ENCODE measurements at places on chromosomes 6 and 20.
A peak's percentile ranks its signal among the peaks of the same experiment; 100 is the strongest.

GRCh38 chr6:21502682-21503081 lies 90.9 kb upstream of the SOX4 start:
- DNase-seq = no peak

DNA sequence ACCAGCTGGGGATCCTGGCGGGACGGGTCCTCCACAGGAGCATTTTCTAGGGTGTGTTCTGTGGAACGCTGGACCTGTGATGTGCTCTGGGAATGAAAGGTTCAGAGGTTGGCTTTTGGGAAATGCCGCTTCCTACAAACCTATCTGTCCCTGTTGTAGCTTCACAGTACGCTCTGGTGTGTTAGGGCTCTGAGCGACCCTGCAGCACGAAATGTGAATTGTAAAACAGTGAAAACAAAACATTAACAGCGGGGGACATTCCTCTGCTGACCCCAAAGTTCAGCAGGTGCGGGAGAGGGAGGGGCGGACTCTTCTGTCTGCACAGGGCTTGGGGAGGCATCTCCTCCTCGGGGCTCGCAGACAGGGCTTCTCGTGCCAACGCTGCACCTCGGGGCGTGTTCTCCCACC lies 155.9 kb downstream of the NRN1 start:
- no peak for DNase-seq

DNA sequence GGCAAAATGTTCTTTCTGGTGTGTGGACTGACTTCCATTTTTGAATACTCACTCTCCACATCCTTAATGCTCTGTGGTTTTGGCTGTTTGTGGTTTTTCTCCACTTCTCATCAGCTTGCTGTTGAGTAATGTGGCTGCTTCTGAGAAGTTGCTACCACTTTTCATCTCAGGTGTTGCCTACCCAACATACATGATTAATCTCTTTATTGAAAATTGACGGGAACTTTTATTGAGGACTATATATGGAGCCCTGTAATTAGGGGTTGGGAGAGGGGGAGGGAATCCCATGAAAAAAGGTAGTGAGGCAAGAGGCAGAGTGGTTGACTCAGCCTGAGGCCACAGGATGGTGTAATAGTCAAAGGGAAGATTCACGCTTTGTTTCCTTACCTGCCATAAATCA lies 17.6 kb downstream of the IL22RA2 start:
- no peak for DNase-seq

GRCh38 chr6:102204351-102204750 lies 810.8 kb downstream of the GRIK2 start:
- no peak for DNase-seq

DNA sequence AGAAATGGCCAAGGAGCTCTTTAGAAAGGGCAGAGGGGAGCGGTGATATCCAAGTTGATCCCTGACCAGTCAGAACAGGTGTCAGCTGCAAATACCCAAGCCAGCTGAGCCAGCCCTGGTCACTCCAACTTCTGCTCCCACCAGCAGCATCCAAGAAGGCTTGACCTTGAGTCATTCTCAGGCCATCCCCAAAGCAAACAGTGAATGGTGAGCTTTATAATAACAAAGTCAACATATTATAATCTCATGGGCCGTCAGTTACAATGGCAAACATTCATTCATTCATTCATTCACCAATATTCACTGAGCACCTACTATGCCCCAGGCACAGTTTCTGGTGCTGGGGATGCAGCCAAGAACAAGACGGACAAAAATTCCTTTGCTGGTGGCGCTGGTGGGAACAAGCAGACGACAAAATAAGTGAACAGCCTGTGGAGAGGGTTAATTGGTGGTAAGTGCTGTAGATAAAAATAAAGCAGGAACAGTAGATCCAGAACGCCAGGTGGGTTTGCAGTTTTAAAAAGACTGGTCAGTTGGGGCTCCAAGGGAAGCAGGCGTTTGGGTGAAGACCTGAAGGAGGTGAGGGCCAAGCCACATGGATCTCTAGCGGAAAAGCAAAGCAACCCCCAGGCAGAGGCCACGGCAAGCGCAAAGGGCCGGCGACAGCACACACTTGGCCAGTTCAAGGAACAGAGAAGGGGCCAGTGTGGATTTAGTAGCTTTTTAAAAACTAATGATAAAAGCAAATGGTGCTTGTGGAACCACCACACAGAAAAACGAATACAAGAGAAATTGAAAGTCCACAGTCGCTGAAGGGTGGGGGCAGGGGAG lies 131.8 kb upstream of the PTPN1 start:
- no peak for DNase-seq

GRCh38 chr6:131122516-131122915 lies 12.8 kb upstream of the AKAP7 start:
- no peak for DNase-seq

DNA sequence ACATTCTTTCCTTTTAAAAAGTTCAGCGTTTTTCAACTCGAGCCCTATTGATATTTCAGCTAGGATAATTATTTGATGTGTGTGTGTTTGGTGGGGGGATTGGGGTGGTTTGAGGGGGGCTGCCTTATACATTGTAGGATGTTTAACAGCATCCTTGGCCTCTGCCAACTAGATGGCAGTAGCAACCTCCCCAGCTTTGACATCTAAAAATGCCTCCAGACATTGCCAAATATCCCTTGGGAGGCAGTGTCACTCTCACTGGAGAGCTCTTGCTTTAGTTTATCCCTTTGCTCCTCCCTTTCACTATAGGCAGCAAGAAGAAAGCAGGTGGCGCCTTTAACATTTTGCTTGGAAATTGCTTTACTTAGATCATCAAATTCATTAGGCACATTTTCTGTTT lies 14.6 kb upstream of the TP53TG5 start:
- no peak for DNase-seq

- DNase-seq = no peak
These were observed 126.6 kb downstream of the CDC5L start for GRCh38 chr6:44514085-44514484.

DNA sequence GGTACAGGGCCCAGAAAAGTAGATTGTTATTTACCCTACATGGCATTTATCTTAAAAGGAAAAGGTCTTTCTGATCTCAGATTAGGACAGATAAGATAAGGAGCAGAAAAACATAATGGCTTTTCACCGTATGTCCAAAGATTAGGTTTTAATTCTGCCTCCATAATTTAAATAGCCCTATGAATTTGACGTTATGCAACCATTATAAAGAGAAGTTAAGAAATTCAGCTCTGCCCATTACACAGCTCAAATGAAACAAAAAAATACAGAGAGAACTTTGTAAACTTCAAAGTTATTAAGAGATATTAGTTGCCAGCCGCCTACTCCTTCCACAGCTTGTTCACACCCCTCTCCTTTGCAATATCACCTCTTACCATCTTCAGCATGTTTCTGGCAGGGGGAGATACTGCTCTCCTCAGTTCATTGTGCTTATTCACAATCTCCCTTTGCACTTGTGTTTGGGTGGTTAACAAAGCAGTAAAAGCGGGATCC lies 8.1 kb downstream of the CRISP3 start:
- no peak for DNase-seq

DNA sequence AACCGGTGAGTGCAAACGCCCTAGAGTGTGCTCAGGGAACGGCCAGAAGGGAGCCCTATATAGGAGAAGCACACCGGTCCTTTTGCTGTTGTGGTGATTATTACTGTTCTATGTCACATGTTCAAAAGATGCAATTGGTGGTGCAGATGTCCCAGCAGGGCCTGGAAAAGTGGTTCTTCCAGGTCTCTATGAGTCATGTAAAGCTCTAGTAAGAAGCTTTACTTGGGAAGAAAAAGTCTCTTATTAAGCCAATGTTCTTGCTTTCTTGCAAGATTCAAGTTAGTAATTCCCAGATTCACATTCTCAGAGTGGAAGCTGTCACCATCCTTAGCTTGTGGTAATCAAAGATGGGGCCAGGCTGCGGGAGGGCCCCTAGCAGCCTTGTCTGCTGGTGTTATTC lies 23.3 kb downstream of the EDN3 start:
- no peak for DNase-seq

GRCh38 chr20:56776345-56776744 lies 147.2 kb downstream of the TFAP2C start:
- DNase-seq = no peak

GRCh38 chr20:46809706-46810360 lies 84.8 kb upstream of the EYA2 start:
- DNase-seq = no peak

DNA sequence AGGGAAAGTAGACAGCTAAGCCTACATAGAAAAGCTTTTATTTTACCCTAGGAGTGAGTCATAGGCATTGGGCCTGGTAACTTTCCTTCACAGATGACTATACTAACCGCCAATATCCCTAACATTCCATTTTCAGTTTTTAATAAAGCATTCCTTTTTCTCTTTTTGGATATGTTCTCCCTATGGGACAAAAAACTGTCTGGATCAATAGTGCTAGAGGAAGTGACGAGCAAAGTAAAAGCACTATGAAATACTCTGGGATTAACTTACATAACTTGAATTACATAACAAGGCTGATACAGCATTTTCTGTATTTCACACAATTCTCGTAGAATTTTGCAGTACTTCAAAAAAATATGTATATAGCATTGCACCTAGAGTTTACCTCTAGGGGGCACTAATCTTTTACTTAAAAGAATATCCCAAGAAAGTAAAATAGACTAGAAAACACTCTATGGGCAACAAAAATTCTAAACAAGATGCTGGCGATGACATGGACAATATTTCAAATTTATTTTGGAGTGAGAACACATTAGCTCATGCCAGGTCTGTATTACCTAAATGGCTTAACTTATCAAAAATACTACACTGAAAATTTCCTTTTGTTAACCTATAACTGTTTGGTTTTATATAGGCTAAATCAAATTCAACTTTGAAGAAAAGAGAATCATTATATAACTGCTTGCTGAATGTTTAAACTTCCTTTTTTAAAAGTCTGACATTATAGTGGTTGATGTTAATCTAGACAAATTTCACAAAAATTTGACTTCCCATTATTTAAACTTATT lies 66.3 kb upstream of the DST start:
- DNase-seq = no peak

DNA sequence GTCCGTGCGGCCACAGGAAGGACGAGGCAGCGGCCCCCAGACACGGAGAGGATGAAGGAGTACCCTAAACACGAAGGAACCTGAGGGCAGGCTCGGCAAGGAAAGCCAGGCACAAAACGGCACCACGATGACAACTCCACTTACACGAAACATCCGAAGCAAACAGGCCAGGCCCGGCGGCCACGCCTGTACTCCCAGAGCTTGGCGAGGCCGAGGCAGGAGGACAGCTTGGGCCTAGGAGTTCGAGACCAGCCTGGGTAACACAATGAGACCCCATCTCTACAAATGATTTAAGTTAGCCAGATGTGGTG lies 13.4 kb downstream of the KCNQ2 start:
- no peak for DNase-seq

DNA sequence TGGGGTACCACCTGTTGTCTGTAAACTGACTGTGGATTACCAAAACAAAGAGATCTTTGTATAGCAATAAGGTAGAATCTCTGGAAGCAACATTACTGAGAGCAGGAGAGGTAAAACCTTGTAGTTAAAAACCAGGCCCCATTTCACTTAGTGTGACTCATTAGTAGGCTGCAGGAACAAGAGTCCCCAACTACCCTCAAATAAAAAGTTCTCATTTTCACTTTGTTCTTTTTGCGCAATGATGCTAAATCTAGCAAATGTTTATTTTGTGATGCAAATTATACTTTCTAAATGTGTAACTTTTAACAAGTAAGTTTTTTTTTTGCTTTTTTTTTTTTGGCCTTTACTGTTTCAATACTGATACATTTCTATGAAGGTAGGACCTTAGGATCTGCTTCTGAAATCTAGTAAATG lies 67.1 kb downstream of the ESF1 start:
- DNase-seq = no peak

DNA sequence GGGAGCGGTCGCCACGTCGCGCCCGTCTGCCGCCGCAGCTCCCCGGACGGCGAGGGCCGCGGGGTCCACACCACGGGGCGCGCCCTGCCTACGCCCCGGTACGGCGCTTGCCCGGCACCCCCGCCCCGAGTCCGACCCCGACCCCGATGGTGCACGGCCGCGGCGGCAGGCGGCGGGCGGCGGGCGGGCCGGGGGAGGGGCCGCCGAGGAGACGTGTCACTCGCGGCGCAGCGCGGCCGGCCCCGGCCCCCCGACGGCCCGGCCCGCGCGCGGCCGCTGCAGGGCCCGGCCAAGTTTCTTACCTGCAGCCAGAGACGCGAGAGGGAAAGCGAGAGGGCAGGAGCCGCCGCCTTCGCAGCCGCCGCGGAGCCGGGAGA lies 328 bp downstream of the RRBP1 start:
- peak; percentile 70 for DNase-seq
